Stimulated activated CD4-positive, alpha-beta T cell treated with anti-CD3 and anti-CD28 coated beads, Interleukin-1b, Interleukin-23, amount 100 ng/mL, for 1 hour (primary cell): ENCODE measurements at places on chromosomes 5 and 9.

GRCh38 chr5:66880401-66880800 is 284.2 kb downstream of the MAST4 start:
- DNase-seq = no peak

- DNase-seq = no peak
Measured at GRCh38 chr5:4735261-4735660, 404.9 kb upstream of the ADAMTS16 start.

DNA sequence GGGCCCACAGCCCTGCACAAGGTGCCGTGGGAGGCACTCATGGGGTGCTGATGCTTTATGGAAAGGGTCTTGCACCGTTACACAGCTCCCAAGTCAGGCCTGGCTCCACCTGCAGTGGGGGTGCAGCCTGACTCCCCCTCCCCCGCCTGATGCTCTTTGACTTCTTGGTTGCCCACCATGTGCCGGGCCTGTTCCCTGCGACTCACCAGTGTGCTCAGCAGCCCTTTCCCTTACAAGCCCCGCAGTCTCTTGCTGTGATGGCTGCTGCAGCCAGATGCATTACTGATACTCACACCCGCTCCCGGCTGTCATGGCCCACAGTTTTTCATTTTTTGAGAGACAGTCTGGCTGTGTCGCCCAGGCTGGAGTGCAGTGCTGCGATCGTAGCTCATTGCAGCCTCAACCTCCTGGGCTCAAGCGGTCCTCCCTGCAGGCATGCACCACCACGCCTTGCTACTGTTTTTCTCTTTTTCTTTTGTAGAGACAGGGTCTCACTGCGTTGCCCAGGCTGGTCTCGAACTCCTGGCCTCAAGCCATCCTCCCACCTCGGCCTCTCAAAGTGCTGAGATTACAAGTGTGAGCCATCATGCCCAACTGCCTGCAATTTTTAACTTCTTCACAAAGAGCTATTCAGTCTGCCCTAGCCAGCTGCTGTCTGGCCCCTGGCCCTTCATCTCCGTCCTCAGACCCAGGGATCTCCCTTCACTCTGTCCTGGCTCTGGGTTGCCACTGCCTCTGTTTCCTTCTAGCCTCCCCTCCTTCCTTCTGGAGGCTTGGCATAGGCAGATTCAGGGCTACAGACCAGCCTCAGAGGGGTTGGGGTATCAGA is 109.5 kb downstream of the RXRA start:
- DNase-seq = no peak

DNA sequence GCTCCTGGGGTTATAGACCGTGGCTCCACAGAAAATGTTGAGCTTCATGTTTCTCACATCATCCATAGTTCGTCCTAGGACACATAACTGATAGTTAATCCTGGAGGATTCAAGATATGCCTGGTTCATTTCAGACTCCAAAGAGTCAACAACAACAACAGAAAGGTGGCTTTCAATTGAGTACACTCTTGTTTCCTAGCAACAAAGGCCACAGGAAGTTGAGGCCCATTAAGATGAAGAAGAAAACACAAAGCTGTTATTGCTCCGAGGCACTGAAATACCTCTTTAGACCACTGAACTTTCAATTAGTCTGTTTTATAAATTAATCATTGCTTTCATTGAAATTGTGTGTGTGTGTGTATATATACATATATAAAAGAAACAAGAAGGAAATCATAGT is 154.5 kb downstream of the YIPF5 start:
- DNase-seq = no peak

- DNase-seq = no peak
Measured at GRCh38 chr9:129929496-129930125, 94.4 kb downstream of the USP20 start.

GRCh38 chr9:134405527-134405926 is 79.3 kb downstream of the RXRA start:
- no peak for DNase-seq

- DNase-seq = no peak
Measured at GRCh38 chr5:66633754-66634153, 37.6 kb downstream of the MAST4 start.

DNA sequence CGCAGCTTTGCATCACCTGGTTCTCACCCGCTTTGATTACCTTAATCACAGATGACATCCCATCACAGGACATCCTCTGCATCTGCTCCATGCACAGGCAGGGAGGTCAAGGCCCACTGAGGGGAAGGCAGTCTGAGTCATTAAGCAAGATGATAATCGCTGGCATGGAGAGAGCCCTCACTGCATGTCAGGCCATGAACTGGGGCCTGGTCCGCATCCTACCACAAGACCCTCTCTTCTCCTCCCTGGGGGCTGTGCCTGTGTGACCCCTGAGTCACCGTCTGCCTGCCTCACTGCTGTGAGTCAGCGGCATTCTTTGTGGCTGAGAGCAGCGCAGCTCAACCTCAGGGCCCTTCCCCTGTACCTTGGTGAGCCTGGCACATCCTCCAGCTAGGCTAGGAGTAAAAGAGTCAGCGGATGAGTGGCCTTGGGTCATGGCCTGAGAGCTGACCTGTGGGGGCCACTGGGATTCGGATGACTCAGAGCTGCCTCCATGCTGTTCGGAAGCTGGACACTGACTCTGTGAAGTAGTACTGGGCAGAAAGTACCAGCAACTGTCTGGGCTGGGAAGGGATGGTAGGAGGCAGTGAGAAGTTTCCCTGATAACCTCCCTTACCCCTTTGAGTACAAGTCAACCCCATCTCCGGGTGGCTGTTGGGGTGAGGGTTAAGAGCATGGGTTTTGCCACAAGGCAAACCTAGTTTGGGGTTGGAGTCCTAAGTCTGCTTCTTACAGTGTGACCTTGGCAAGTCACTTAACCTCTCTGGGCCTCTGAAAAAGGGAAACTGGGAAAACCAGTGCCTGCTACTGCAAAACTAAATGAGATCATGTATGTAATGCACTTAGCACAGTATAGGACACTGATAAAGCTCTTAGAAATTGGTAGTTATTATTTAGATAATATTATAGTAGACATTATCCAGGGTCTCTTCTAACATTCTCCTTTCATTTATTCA is 14.6 kb upstream of the ARSI start:
- no peak for DNase-seq

DNA sequence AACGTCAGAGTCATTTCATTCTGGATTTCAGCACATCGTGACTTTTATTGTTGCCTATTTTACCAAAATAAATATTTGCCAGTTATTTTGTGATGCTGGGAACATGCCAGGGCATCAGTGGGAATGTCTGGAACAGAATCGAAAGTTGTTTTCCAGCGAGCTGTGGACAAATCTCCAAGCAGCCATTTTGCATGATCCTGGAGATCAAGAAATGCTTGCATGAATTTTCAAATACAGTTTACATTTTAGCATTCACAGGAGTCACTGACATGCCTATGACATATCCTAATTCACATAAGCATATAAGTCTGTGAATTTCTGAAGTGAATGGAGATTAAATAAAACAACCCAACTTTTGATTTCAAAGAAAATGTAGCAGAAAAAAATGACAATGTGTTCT is 119.4 kb downstream of the VCAN start:
- no peak for DNase-seq

- DNase-seq = no peak
Measured at GRCh38 chr9:81317223-81317622, 372.1 kb downstream of the TLE1 start.

DNA sequence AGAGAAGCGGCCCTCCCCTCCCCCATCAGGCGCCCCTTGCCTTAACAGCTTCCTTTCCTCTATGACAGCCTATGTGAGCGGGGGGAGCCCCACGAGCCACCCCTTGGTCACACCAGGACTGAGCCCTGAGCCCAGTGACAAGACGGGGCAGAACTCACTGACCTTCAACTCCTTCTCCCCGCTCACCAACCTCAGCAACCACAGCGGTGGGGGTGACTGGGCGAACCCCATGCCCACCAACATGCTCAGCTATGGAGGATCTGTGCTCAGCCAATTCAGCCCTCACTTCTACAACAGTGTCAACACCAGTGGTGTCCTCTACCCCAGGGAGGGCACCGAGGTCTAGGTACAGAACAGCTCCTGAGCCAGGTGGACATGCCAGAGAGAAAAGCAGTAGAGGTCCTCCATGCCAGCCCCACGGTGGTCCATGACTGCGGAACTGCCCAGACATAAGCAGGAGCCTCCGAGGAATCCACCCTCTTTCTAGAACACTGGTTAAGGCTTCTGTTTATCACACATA is 2.6 kb downstream of the FOXI1 start:
- DNase-seq = no peak

DNA sequence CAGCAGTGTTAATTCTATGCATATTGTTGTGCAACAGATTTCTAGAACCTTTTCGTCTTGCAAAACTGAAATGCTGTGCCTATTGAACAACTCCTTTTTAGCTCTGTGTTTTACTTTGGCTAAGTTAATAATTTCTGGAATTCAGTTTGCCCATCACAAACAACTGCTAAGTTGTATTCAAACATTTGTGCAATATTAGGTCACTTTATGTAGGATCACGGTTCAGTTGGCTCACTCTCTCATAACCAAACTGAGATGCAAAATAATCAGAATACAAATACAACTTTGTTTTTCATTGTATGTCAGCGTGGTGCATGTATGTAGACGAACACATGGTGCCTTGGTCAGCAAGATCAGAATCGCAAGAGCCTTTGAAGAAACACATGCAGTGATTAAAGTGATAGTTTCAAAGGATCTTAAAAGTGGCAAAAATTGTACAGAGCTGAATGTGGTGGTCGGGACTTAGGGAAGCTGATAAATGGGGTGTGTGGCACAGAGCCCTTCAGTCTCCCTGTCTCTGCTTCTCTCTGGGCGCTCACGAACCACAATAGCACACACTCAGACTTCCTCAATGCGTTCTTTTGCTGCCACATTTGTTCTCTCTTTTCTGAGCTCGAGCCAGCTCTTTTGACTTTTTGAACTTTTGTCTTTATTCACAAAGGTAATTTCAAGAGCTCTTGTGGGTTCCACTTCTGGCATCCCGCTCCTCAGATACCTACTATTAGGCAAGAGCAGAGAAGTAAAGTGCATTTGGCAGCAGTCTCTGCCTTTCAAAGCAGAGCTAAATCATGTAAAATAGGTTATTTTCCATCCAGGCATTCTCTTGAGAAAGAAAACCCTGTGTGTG is 112.4 kb upstream of the CTSL start:
- DNase-seq = no peak

DNA sequence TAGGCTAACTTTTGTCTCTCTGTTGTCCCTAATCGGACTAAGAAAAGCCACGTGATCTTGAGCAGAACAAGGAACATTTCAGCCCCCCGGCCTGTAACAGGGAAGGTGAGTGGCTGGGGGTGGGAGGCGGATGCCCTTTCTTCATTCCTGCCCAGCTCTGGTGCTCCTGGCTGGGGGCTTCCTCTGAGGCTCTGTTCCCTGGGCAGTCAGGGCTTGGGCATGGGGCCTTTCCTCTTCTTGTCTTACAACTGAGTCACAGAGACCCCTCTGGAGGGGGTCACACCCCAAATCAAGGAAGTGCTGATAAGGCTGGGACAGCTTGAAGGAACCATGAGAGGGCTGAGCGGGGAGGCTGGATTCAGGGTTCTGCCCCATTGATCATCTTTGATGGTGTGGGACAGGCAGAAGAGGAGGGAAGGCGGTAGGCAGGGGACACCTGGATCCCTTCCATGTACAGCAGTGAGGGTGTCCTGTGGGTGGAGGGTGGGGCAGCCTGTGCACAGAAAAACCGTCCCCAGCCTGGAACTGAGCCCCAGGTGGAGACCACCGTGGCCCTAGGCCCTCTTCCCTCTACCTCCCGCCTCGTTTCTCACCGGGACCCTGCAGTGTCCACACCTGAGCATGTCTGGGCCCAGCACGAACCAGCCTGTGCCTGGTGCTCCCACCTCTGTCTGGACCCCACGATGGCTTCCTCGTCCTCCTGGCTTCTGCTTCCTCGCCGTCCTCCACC is 257.7 kb upstream of the IRX1 start:
- no peak for DNase-seq

DNA sequence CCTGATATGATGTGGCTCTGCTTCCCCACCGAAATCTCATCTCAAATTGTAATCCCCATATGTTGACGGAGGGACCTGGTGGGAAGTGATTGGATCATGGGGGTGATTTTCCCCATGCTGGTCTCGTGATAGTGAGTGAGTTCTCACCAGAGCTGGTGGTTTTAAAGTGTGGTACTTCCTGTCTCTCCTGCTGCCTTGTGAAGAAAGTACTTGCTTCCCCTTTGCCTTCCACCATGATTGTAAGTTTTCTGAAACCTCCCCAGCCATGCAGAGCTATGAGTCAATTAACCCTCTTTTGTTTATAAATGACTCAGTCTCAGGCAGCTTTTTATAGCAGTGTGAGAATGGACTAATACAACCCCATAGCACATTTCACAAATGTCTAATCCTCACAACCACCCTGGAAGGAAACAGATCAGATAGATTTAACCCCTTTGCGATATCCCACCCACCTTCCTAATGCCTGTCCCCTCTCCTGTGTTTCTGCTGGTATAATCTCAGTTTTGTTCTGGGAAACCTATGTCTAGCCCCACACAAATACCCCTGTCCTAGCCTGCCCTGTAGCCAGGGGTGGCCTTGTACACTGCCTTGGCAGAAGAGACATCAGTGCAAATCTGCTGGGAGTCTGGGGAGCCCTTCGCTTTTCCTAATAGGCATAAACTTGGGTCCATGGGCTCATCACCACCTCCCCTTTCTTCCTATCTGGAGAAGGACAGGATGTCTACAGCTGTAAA is 157.0 kb upstream of the RAI14 start:
- DNase-seq = no peak

DNA sequence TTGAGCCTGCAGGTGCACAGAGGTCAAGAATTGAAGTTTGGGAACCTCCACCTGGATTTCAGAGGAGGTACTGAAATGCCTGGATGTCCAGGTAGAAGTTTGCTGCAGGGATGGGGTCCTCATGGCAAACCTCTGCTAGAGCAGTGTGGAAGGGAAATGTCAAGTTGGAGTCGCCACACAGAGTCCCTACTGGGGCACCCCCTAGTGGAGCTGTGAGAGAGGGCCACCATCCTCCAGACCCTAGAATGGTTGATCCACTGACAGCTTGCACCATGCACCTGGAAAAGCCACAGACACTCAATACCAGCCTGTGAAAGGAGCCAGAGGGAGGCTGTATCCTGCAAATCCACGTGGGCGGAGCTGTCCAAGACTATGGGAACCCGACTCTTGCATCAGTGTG is 78.0 kb downstream of the GABRA1 start:
- no peak for DNase-seq

DNA sequence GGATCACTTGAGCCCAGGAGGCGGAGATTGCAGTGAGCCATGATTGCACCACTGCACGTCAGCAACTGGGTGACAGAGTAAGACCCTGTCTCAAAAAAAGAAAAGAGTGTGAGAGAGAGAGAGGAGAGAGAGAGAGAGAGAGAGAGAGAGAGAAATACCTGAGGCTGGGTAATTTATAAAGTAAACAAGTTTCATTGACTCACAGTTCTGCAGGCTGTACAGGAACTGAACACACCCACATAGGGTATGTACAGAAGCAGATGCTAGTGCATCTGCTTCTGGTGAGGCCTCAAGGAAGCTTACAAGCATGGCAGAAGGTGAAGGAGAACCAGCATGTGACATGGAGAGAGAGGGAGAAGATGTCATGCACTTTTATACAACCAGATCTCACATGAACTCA is 46.4 kb upstream of the CHD1 start:
- DNase-seq = no peak

GRCh38 chr9:129968690-129969485 is 74.1 kb downstream of the FNBP1 start:
- DNase-seq = no peak

GRCh38 chr5:132070460-132071337 is 2.9 kb upstream of the CSF2 start:
- DNase-seq = no peak

GRCh38 chr9:89820337-89820736 is 215.5 kb downstream of the GADD45G start:
- no peak for DNase-seq
